ENCODE measurements at places on chromosomes 12 and 14.

- DNase-seq, result no peak
Observed at GRCh38 chr12:109521831-109522230, 44.4 kb downstream of the UBE3B start.

DNA sequence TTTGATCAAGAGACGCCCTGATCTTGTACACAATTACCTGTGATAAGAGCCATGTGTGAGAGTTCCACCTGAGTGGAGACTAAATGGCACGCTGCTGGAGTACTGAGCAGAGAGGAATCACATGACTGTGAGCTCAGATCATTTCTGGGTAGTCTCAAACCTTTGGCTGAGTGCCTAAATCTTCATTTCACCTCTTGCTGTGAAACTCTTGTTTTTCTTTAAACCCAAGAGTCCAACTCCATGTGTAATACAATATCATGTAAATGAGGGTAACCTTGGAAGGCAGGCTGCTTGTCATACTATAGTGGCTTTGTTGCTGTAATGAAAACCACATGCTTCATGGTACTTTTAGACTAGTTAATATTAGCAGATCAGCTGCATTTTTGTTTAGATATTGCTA, 156.9 kb downstream of the CAND1 start:
- no peak for DNase-seq

DNA sequence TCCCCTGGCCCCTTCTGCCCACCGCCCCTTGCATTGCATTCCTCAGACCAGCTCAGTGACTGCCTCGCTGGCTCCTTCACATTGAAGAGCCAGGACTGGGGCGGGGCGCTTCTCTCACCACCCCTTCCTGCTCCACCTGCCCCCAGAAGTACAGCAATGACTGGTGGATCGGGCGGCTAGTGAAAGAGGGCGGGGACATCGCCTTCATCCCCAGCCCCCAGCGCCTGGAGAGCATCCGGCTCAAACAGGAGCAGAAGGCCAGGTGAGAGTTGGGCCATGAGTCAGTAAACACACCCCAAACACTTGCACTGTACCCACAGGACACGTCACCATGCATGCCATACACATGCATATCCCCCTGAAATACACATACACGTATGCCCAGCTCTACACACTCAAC, 5.8 kb downstream of the CACNB3 start:
- DNase-seq, result no peak

- DNase-seq, result no peak
Observed at GRCh38 chr12:129659961-129660622, 243.7 kb downstream of the TMEM132D start.

- no peak for DNase-seq
Observed at GRCh38 chr14:93788543-93789227, 400 bp upstream of the PRIMA1 start.

DNA sequence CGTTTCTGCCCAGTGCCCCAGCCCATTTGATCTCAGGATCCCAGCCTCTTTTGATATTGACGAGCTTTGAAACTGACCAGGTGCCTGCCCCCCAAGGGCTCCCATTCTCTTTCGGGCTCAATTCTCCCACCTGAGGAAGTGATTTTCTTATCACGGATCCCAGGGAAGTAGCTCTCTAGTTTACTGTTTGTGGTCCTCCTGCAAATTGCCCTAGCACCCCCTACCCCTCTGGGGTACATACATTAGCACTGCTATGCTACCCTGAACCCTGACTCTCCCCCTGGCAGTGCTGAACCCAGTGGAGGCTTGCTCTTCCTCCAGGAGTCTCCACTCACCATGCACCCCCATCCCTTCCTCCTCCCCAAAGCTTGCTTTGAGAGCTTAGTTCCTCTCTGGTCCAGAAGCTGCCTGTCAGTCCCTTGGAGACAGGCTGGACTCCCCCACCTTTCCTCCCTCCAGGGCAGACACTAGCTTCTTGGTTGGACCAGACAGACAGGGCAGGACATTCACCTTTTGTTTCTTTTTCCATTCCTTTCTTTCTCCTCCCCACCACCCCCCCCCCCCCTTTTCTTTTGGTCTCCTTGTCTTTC, 4.4 kb upstream of the TBX3 start:
- DNase-seq, result no peak

Measured in stimulated activated CD8-positive, alpha-beta memory T cell treated with anti-CD3 and anti-CD28 coated beads, Interleukin-2, amount 100 ng/mL, for 48 hours (primary cell).